Stimulated activated CD8-positive, alpha-beta memory T cell treated with anti-CD3 and anti-CD28 coated beads, Interleukin-4, amount 100 ng/mL, for 4 hours (primary cell): ENCODE measurements at places on chromosomes 7 and 10.

- DNase-seq, result no peak
These were observed 133.1 kb downstream of the SH2D4B start for GRCh38 chr10:80670774-80671173.

DNA sequence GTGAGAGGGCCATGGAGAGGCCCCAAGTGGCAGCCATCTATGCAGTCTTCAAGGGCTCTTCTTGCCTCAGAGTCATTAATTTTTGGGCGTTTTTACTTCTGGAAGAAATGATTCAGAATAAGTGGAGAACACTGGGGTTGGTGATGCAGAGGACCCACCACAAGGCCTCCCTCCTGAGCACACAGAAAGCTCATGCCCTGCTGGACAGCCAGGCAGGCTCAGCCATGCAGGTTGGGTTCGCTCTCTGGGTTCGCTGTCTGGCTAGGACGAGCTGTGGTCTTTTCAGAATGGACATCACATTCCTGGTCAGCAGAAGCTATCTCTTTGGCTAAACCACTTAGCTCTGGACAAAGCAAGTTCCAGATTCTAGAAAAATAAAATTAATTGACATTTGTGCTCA is 480.8 kb downstream of the RPS24 start:
- no peak for DNase-seq

DNA sequence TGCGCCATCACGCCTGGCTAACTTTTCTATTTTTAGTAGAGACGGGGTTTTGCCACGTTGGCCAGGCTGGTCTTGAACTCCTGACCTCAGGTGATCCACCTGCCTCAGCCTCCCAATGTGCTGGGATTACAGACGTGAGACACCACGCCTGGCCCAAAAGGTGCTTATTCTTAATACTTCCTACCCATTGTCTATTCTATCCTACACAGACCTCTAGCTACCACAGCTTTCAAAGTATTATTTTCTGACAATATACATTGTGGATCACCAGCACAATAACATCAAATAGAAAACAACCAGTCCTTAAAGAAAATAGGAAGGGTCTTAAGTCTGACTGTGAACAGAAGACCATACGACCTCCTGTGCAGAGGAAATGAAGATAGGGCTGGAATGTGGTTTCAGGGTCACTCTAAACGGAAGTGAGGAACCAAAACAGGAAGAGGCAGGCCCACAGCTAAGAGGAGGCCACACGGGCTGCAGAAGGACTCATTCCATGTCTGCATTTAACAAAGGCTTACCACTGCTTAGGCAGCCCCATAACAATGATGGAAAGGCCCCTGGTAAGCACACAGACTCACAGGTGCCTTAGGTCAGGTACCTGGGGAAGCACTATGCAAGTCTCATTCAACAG is 115.2 kb downstream of the ZFAND4 start:
- no peak for DNase-seq

GRCh38 chr10:3542185-3542611 is 242.8 kb downstream of the KLF6 start:
- DNase-seq, result no peak

DNA sequence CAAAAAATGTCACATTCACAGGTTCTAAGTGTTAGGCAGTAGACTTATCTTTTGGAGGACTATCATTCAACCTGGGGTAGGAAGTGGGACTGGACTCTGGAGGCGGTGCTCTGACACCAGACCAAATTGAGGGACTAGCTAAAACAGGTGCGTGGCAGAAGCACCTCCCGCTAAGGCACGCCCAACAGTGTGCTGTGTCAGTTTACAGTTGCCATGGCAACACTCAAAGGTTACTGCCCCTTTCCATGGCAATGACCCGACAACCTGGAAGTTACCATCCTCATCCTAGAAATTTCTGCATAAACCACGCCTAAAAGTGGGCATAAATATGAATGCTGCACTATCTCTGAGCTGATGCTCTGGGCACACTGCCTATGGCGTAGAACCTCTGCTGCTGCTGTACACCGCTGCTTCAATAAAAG is 14.0 kb upstream of the BLNK start:
- DNase-seq, result no peak

- DNase-seq, result no peak
These were observed 7.8 kb upstream of the GPR141 start for GRCh38 chr7:37675749-37676148.

- DNase-seq, result no peak
These were observed 49.6 kb upstream of the MYL10 start for GRCh38 chr7:101678658-101679057.

GRCh38 chr10:62264702-62265436 is 3.8 kb downstream of the RTKN2 start:
- no peak for DNase-seq

- DNase-seq, result no peak
These were observed 637.4 kb upstream of the MKI67 start for GRCh38 chr10:128763588-128763987.

DNA sequence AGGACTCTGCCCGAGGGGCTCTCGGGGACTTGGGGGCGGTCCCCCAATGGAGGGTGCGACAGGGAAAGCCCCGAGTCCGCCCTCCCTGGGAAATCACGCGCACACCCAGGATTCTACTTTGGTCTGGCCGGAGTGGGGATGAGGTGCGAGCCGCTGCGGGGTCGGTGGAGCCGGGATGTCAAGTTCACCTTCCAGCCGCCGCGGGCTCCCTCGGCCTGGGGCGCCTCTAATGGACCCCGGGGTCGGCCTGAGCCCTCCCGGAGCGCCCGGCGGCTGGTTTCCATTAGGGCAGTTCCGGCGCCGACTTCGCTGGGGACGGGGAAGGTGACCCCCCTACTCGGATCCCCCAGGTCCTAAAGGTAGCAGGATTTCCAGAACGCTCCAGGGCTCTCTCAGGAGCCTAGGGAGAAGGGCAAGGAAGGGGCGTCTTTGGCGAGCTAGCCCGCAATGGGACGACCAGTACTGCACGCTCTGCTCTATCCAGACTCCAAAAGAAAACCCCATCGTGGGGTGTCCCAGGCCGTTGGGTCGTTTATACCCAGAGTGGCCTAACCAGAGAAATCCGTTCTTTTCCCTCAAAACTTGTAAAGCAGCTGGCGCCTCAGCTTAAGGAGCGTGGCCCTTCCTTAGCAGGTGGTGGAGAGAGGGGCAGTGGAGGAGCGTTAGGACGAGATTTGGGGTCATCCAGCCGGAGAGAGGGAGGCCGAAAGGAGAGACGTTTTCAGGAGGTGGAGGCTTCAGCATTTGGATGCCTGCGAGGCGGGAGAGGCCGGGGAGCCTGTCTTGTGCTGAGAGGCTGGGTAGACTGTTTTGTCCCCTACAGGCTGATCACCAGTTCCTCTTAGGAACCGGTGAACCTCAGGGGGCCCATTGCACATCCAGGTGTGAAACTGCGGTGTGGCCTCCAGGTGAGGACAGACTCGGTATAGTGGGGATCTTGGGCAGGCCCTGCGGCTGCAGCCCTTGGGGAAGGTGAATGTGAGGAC is 860 bp upstream of the WDR86 start:
- no peak for DNase-seq

GRCh38 chr10:70714245-70714644 is 41.9 kb downstream of the ADAMTS14 start:
- DNase-seq, result no peak

- DNase-seq, result no peak
These were observed 290.1 kb upstream of the COBL start for GRCh38 chr7:51606601-51607154.

DNA sequence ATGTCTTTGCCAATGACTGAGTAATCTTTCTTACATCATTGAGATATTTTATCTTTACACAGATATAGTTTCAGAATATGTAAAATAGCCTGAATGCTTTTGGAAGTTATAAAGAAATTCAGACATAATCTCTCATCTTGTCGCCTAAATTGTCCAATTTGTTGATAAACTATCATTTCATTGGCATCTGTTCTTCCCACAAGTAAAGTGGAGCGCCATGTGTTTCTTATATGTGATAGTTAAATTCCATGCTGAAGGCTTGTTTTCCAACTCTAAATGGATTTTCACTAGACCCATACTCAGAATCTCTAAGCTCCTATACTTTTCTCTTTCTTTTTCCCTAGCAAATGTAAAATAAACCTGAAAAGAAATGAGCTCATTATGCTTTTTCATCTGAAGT is 640.1 kb upstream of the MBL2 start:
- no peak for DNase-seq

DNA sequence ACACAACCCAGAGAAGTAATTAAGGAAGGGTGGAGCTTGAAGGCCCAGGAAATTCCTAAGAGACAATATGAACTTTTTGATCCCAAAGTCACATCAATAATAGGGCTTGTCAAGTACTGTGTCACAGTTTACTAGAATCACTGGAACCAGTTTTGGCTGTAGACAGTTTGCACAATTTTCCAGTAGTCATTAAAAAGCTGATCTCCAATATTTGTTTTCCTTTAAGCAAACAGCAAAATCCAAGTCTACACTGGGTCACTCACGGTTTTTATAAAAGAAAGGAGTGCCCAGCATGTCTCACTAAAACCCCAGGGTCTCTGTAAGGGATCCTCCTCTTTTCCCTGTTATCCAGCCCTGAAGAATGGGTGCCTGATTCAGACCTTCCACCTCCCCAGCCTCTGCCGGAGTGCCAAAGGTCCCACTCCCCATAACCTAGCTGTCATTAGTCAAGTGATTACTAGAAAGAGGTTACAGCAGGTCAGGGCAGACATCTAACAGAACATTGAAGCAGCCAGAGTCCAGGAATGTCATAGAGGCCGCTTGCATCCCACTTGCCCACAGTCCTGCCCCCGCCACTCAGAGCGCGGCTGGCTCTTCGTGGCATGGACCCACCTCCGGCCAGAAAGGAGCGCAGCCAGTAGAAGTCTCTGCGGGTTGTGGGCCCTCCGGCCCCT is 552 bp downstream of the SLC25A16 start:
- no peak for DNase-seq

DNA sequence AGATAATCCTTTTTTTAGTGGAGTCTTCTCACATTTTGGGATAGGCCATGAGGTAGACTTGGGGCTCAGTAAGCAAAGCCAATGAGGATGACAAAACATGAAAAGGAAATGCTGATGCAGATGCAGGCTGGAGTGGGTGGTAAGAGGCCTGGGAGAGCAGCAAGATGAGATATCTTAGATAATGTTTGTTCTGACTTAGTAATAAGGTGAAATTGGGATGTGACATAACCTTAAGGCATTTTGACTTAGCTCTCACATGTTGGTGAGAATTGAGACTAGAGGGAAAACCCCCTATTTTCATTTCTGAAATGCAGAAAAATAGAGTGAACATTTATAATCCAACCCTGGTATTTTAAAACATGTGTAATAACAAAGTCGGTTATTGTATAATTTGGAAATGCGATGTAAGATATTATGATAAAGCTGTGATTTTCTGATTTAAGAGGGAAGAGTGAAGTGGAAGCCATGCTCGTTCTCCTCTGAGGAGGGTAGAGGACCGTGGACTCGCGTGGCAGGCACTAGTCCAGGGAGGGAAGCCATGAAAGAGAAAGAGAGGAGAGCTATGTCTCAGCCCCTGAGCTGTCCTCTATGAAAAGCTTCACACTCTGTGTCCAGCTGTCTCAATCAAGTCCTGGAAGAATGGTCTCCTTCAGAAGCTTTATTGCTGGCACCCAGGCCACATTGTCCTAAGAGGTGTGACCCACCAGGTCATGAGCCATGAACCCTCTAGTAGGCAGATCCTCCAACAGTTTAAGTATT is 57.3 kb downstream of the ST7 start:
- no peak for DNase-seq

DNA sequence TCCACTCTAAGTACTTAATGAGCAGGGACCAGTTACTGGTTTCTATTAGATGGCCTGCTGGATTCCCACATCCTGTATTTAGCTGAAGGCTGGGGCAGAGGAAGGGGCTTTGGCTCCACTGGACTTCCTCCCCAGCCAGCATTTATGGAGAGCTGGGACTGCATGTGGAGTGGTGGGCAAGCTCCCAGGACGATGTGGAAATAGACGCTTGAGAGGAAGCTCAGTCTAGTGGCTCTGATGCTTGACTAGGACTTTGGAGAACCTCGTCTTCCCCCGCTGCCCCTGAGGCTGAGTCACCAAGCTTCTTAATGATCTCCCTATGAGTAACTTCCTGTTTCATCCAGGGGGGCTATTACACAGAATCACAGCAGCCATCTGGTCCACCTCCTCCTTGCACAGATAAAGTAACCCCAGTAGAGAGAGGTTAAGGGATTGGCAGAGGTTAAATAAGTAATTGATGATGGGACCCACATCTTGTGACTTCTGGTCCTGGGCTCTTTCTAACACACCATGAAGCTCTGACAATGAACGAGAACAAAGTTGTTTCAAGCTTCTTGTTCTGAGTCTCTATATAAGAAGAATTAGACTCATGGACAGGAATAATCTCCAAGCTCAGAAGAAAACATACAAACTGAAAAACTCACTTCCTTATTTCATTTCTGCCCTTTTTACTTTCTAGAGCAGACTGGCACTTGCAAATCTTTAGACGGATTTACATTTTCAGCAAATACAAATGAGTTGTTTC is 126.2 kb downstream of the PRPF18 start:
- DNase-seq, result no peak
